CD8-positive, alpha-beta T cell (primary cell): ENCODE measurements at places on chromosomes 5 and 9. TPM values are rescaled to one million over a fixed set of nuclear protein-coding genes. Genes with fewer than 3 reads are reported as not detected.

PCDHB14 gene
- not detected for total RNA-seq

RLN1 gene
- 0.84 TPM for total RNA-seq

DOK3 gene
- total RNA-seq = 1.2 TPM

PLAC8L1 gene
- total RNA-seq = not detected

DMRT2 gene
- total RNA-seq = not detected

COL23A1 gene
- total RNA-seq = not detected

ACSL6 gene
- 14.8 TPM for total RNA-seq

LHX6 gene
- total RNA-seq = not detected

IFNA10 gene
- total RNA-seq = not detected

GRCh38 chr5:10743951-10744350 lies 17.1 kb downstream of the DAP start:
- DNase-seq = no peak

- no peak for DNase-seq
These were observed 65.3 kb downstream of the MARCHF3 start for GRCh38 chr5:126965061-126965475.

DNA sequence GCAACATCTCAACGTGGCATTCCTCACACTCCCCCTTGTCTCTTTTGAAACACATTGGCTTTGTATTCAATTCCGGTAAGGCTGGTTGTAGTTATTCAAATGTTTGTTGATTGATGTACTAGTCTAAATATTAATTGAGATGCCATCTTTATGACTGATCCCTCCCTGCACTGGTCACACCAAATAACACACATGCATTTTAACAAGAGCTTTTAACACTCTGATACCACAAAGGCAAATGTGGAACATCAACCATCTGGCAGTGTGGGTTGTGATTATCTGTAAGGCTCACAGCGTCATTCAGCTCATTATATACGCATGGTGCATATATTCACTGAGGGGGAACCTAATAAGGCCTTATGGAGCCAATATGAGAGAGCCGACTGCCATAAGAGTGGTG lies 305.0 kb downstream of the TENT4A start:
- no peak for DNase-seq

GRCh38 chr5:6739603-6740002 lies 26.4 kb downstream of the TENT4A start:
- no peak for DNase-seq

GRCh38 chr5:181107699-181108098 lies 23.3 kb downstream of the OR2V1 start:
- DNase-seq = no peak

DNA sequence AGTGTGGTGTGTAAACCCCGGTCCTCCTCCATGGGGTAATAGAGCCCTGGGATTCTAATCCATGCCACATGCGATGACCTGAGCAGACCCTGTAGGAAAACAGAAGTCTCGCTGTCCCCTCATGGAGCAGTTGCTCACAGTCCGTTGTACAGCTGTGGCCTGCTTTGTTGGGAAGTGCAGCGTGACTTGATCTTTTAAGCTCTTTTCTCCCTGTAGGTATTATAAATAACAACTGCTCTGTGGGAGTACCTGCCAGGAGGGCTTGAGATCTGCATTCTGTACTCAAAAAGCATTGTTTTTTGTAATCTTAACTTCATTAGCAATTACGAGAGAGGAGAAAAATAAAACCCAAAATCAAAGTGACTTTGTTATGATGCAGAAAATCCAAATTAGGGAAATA lies 17.3 kb downstream of the MEGF10 start:
- no peak for DNase-seq

DNA sequence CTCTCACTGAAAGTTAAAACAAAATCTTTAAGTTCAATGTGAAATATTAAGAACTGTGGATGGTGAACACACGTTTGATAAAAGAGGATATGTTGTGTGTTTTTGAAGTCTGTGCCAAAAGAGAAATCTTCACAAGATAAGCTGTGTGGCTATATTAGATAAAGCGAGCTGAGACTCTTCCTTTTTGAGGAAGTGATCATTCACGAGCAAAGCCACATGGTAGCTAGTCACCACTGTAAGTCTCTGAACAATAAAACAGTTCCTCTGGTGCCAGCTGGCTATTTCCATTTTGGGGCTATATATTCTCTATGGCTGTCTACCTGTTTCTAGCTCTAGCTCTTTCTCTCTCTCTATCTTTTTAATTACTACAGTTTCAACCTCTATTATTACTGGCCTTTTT lies 1849.2 kb upstream of the C9orf72 start:
- no peak for DNase-seq

DNA sequence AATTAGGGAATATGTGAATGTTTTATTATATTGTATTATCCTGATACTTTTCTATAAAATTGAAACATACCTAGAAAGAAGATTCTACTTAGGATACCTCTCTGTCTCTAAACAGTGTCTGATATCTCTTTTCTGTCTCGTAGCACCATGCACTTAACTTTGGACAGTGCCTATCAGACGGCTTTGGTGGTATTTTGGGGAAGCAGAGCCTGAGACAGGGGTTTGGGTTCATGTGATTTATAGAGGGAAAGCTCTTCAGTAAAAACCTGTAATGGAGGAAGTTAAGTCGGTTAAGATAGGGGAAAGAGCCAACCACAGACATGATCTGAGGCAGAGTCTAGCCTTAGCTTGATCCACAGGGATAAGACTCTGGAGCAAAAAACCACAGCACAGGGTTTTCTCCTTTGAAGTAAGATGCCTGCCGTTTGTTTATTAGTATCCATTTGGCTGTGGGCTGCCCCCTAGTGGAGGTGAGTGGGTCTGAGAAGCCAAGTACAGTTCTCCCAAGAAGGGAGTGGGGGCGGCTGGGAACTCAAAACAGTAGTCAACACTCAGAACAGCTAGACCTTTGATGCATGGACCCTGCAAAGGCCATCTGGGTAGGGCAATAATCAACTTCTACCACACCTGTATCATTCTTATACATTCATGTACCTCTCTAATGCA lies 141.2 kb upstream of the ASTN2 start:
- DNase-seq = no peak

- DNase-seq = no peak
These were observed 771 bp upstream of the TMEM171 start for GRCh38 chr5:73119451-73120157.

DNA sequence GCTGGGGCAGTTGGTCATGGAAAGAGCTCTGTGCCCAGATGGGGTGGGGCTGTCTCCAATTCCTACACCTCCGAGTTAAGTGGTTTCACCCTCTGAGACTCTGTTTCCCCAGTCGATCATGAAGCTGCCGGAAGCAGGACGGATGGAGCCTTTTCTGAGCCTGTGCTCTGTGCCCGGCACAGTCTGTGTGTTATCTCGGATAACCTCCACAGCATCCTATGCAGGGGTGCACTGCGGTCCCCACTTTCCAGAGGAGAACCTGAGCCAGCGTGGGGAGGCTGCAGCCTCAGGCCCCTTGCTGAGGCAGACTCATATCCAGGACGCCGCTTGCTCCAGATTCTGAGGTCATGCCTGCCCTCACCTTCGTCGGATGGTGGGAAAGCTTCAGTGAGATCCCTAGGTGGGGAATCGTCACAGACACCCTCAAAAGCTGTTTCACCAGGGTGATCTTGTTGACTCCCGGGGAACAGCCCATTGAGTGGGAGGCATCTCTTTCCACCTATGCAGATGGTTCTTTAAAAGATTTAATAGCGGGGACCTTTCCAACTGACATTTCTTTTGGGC lies 6.9 kb upstream of the COL5A1 start:
- DNase-seq = no peak

DNA sequence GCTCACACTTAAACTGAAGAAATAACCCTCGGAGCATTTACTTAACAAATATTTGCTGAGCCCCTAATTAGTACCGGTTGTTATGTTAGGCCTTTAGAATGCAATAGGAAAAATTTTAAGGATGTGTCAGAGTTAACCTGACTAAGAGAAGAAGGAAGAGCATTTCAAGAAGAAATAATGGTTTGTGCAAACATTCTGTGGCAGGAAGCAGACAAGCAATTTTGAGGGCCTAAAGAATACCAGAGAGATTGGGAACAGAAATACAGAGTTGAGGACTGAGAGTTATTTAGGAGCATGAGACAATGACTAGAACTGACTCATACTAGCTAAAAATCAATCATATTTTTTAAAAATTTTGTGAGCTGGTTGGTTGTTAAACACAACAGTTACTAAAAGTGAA lies 218.8 kb downstream of the PRR16 start:
- DNase-seq = no peak

DNA sequence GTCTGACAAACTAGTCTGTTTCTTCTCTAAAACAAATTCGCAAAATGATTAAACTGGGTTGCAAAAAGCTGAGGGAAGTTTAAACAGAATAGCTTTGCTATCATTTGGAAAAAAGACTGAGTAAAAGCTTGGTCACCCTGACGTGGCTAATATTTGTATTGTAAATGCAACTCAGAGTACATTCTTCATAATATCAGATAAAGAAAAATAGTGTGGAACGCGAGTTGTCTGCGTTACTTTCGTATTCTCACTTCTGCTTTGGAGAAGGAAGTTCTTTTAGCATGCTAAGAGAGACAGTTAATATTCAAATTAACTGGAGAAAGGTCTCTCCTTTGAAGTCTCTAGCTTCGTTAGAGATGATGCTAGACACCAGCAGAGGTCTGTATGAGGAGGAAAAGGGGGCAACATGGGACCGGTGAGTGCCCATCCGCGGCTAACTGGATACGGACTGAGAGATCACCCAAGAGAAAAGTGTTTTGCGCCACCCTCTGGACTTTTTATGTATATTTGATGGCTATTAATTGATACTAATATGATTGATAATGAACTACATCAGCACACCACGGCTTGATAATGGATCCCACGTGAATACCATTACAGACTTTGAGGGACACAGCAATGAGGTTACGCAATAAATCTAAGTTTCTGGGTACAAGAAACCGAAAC lies 2.9 kb upstream of the CNTRL start:
- DNase-seq = peak; percentile 32

- no peak for DNase-seq
These were observed 30.4 kb downstream of the C9orf57 start for GRCh38 chr9:72029986-72030385.

GRCh38 chr9:93020151-93020550 lies 38.4 kb upstream of the SUSD3 start:
- no peak for DNase-seq
